Inflammatory macrophage (primary cell): ENCODE measurements at places on chromosomes 2 and 18.
A peak's percentile ranks its signal among the peaks of the same experiment; 100 is the strongest.

DNA sequence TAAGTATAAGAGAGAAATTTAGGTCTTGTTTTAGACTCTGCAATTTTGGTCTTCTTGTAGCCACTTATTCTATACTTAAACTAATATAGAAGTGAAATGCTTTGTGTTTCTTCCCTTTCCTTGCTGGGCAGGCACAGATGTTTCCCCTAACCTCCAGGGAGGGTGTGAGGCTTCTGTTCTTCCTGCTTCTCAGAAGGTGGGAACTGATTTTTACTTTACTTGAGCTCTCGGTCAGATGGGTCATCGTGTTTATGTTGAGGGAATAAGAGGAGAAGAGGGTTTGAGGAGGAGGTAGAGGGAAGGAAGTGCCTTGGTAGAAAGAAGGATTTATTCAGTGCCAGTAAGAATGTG, 92.5 kb upstream of the CXCR4 start:
- DNase-seq, result no peak

- DNase-seq, result no peak
These were observed 19.3 kb downstream of the CTAGE1 start for GRCh38 chr18:22398464-22398863.

DNA sequence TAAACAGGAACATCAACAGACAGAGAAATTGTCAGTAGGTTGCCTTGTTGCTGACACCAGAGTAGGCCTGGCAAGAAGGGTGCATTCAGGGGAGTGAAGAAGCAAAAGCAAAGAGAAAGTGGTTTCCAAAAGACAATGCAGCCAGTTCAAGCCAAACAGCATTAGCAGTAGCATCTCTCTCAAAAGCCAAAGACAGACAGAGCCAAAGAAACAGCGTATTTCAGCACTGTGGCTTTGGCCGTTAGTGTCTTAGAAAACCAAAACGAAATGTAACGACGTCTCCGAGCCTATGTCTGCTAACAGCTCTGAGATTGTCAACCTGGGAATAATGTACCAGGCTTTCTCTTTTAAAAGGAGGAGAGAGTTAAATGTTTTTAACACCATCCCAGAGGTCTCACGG, 178.6 kb downstream of the NRP2 start:
- DNase-seq, result no peak

DNA sequence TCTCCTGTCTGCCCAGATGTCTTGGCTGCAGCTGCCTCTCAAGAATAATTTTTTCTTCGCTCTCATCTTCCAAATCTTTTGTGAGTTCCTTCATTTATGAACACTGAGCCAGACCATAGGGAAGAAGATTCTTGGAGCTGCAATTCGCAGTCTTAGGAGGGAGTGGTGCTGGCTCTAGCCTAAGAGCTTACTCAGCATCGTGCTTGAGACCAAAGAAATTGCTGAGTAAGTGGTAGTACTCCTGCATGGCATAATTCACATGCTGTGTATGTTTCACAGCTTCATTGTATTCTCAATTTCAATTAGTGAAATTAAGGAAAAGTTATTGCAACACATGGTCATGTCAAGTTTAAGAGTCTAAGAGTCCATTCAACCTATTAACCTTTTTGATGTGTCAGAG, 771.7 kb downstream of the ADCYAP1 start:
- no peak for DNase-seq

DNA sequence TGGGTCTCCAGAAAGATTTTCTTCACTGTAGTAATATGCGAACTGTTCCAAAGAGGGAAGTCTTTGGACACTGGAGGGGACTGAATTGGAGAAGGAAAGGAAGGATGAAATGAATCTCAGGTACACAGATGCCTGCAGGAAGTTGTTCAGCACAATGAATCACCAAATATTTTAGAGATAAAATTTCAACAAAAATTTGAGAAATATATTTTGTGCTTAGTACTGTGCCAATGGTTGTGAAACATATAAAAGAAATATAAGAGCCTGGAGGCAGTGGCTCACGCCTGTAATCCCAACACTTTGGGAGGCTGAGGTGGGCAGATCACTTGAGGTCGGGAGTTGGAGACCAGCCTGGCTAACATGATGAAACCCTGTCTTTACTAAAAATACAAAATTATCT, 3.2 kb downstream of the ELMOD3 start:
- DNase-seq, result no peak

GRCh38 chr2:218992703-218993344, 398 bp downstream of the CRYBA2 start:
- no peak for DNase-seq

- no peak for DNase-seq
These were observed 537.5 kb upstream of the FSIP2 start for GRCh38 chr2:185201063-185201462.

GRCh38 chr2:241534701-241535375, 23.7 kb upstream of the BOK start:
- DNase-seq, result no peak

- DNase-seq, result no peak
These were observed 200.8 kb downstream of the RAB3GAP1 start for GRCh38 chr2:135252805-135253458.

GRCh38 chr2:15668611-15669305, 77.1 kb downstream of the DDX1 start:
- DNase-seq, result no peak

- no peak for DNase-seq
These were observed 92.1 kb downstream of the PXDN start for GRCh38 chr2:1652034-1652790.

DNA sequence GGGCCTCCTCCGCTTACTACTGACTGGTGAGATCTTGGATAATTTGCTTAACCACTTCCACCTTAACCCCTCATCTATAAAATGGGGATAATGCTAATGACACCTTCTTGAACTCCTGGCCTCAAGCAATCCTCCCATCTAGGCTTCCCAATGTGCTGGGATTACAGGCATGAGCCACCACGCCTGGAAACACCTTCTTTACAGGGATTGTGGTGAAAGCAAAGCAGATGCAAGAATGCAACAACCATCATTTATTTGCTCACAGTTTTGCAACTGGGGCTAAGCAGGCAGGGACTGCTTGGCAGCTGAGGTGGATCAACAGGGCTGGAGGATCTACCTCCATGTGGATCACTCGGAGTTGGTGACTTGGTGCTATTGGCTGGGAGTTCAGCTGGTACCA, 76.2 kb upstream of the ZNF532 start:
- DNase-seq, result no peak

GRCh38 chr2:31238906-31239592, 5.1 kb downstream of the EHD3 start:
- DNase-seq, result no peak

GRCh38 chr2:239791526-239792404, 233.4 kb downstream of the NDUFA10 start:
- DNase-seq, result no peak

GRCh38 chr2:28648671-28649395, 102.8 kb upstream of the PPP1CB start:
- no peak for DNase-seq

- DNase-seq, result no peak
These were observed 507.4 kb upstream of the PKDCC start for GRCh38 chr2:41540272-41540998.

DNA sequence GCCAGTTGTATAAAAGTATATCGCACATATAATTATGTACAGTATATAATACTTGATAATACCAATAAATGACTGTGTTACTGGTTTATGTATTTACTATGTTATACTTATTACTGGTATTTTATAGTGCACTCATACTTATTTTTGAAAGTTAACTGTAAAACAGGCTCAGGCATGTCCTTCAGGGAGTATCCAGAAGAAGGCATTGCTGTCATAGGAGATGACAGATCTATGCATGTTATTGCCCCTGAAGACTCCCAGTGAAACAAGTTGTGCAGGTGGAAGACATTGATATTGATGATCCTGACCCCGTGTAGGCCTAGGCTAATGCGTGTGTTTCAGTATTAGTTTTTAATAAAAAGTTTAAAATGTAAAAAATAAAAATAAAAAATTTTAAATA, 20.3 kb upstream of the ASXL3 start:
- DNase-seq, result no peak

- DNase-seq, result no peak
These were observed 954.9 kb downstream of the TDRD15 start for GRCh38 chr2:22078701-22079100.

DNA sequence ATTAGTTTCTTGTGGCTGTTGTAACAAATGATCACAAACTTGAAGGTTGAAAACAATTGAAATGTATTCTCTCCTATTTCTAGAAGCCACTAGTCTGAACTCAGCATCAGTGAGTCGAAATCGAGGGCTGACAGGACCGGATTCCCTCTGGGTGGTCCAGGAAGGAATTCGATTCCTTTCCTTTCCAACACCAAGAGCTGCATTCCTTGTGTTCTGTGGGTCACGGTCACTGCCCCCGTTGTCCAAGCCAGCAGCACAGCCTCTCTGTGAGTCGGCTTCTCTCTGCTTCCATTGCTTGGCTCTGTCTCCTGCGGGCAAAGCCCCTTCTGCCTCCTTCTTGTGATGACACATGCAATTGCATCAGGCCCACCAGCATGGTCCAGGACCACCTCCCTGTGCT, 67.3 kb downstream of the SMIM21 start:
- DNase-seq, result no peak

- no peak for DNase-seq
These were observed 1.3 kb downstream of the MRPL33 start for GRCh38 chr2:27772804-27773203.

DNA sequence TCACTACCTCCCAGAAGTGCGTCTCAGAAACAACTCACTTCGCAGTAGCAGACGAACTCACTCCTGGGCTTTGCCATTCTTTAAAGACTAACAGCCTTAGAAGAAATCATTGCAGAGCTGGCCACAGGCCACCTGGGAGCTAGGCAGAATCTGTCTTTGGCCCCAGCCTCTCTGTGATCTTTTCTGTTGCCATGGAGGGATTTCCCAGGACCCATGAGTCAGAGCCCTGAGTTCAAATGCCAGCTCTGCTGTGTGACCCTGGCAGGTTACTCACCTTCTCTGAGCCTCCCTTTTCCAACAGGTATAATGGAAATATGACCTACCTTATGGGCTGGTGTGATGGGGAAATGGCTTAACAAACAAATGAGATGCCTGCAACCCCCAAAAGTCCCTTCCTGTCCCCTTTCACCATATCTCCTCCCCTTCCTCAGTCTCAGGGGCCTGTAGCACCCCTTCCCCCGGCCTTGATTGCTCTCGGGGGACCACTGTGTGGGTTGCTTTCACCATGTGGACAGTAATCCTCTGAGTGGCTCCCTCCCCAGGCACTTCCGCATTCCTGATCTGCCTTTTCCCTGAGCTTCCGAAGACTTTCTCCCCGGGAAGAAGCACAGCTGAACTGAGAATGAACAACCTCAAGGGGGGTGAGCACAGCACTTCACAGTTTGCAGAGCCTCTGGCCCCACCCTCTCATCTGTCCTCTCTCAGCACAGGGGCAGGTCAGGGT, 34.0 kb upstream of the SLC66A3 start:
- DNase-seq, result no peak

DNA sequence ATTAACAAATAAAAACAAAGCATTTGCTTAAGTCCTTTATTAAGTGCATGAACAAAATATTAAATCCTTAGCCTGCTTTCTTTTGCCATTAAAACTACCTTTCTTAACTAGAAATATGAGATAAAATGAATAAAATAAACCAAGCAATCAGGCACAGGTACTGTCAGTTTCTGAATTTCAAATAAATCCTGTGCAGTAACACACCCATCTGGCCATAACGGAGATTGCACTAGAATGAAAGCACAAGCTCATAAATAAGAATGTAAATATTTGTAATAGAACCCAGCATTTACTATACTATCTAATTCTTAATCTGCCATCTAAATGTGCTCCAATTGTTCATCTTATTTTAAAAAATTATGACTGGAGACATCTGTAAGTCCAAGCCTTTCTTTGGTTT, 31.9 kb downstream of the PRKRA start:
- DNase-seq, result peak; percentile 7

DNA sequence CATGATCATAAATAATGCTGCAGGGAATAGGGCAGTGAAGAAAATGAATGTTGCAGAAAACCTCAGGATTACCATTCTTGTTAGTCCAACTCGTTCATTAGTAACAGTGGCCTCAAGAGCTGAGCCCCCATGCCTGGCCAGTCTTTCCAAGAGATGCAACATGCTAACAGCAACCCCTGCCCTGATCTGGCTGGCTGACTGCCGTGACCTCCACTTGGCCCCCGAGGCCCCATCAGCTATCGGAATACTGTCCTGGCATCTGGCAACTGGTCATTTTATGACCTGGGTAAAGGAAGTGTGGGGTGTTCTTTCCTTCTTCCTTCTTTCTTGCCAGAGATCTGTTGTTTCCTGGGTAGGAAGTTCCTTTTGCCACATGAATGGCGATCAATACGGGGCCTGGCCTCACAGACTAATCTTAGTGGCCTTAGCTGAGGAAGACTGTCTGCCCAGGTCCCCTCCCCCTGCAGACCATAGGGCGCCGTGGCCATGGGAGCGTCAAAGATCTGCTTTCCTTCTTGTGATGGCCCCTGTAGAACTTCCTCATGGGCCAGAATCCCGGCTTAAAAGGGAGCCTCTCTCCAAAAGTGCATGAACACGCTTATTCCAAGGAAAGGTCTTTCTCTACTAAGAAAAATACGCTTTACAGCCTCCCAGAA, 10.6 kb upstream of the TRABD2A start:
- DNase-seq, result no peak

GRCh38 chr2:239602290-239603282, 201.8 kb upstream of the HDAC4 start:
- peak; percentile 17 for DNase-seq

- no peak for DNase-seq
These were observed 951.9 kb downstream of the TSN start for GRCh38 chr2:122707224-122707824.

GRCh38 chr2:46331109-46331766, 34.0 kb downstream of the EPAS1 start:
- DNase-seq, result no peak

- DNase-seq, result no peak
These were observed 936.0 kb downstream of the TRIB2 start for GRCh38 chr2:13652531-13653313.

DNA sequence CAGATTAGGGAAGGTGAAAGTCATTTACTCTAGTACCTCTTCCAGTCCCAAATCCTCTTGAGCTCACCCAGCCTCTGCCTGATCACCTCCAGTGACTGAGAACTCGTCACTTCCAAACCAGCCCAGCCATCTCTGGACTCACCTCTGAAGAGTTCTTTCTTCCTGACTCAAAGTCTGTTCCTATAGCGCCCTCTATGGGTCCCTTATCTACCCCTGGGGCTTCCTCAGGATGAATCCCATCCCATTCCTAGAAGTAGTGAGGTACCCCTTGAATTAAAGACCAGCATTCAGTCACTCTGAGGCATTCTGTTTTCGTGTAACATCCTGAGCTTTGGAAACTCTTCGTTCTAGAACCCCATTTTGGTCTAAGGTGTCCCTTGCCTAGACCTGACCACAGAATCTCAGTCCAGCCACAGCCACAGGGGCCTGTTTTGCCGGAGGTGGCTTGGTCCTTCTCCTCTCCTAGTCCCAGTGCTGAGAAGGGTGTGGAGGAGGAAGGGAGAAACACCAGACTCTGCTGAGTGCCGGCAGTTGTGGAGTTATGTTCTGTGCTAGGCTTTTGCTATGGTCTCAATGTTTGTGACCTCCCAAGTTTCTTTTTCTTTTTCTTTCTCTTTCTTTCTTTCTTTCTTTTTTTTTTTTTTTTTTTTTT, 32.7 kb downstream of the SIX3 start:
- DNase-seq, result peak; percentile 78

- no peak for DNase-seq
These were observed 558.8 kb upstream of the CDH2 start for GRCh38 chr18:28735731-28736130.

- DNase-seq, result no peak
These were observed 4.1 kb downstream of the ITGA4 start for GRCh38 chr2:181461056-181461997.

GRCh38 chr18:33014060-33014796, 241.4 kb upstream of the KLHL14 start:
- no peak for DNase-seq
